ENCODE measurements at places on chromosomes 16 and 17. TPM values are rescaled to one million over a fixed set of nuclear protein-coding genes. Genes with fewer than 3 reads are reported as not detected.
A peak's percentile ranks its signal among the peaks of the same experiment; 100 is the strongest.

PPP1R27 gene
- not detected for total RNA-seq

- no peak for DNase-seq
Observed at GRCh38 chr17:57585341-57586195, 159.5 kb downstream of the CCDC182 start.

DNA sequence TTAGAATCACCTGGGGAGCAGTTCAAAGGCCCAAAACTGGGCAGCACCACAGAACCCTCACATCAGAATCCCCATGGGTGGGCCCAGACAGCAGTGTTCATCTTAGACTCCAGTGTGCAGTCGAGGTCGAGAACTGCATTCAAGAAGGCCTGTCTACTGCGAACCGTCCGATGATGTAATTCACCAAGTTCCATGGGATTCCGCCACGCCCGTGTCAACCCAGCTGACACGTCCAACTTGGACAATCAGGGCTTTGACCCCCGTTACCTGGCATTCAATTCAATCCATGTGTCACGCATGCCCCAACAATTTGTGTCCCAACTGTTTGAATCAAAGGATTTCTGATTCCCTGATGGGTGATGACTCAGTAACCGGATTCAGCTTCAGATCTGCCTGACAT is 9.2 kb downstream of the HSBP1 start:
- no peak for DNase-seq

KCNH4 gene
- not detected for total RNA-seq

DNA sequence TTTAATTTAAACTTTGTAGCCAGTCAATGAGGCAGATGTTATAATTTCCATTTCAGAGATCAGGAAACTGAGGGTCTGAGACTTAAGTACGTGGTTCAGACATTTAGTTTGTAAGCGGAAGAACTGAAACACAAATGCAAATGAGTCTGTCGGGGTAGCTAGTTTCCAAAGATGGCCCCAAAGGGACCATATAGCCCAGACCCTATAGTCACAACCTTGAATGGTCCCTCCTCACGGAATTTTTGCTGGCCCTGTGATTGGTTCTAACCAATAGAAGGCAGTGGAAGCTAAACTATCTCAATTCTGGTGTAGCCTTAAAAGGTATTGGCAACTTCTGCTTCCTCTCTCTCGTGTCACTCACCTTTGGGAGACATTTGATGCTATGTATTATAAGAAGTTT is 7.5 kb upstream of the BCO1 start:
- DNase-seq, result no peak

GRCh38 chr17:79192503-79193351 is 118.1 kb downstream of the ENGASE start:
- DNase-seq, result no peak

MT1B gene
- not detected for total RNA-seq

GRCh38 chr17:30780343-30780742 is 44.1 kb downstream of the CRLF3 start:
- DNase-seq, result no peak

KRT25 gene
- not detected for total RNA-seq

DNA sequence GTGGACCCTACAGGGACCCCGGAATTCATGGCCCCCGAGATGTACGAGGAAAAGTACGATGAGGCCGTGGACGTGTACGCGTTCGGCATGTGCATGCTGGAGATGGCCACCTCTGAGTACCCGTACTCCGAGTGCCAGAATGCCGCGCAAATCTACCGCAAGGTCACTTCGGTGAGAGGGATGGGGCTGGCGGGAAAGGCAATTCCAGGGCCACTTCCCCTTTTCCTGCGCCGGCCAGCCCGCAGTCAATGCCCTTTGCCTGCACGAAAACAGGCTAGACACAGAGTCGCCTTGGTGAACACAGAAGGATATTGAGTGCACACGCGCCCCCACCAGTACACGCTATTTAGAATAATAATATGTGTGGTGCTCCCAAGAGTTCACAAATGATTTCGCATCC is 4.0 kb downstream of the WNK4 start:
- DNase-seq, result no peak

DNA sequence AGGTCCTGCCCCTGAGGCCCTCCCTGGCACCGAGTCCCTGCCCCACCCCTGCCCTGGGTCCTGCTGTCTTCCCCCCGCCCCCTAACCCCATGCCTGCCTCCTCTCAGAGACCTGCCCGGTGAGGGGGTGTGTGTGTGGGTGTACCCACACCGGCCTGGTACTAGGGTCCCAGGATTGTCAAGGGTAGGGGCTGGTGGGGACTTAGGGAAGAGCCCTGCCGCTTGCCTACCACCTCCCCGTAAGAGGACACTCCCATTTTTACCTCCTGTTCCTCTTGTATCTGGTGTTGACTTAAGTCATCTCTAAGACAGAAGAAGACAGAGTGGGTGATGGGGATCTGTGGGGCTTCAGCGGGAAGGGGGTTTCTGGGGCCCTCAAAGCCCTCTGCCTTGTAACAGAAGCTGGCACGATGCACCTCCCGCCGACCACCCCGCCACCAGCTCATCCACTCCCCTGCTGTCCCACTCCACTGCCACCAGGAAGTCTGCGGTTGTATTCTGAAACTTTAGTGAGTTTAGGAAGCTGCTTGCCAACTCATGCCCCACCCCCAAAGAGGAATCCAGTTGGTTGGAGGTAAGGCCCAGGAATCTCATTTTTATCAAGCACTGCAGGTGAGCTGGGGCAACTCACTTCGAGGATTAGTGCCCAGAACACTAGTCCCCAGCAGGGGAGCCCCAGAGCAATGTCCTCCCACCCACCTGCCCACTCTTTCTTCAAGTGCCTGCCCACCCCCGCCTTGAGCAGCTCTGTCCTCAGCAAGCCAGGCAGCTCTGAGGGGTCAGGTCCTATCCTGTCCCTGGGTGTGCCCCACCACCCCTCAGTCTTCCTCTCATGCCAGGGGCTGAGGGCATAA is 5.6 kb downstream of the SPATA32 start:
- DNase-seq, result no peak

TEX14 gene
- total RNA-seq, result not detected

- DNase-seq, result no peak
Observed at GRCh38 chr16:67656344-67657016, 3.6 kb downstream of the ACD start.

DNA sequence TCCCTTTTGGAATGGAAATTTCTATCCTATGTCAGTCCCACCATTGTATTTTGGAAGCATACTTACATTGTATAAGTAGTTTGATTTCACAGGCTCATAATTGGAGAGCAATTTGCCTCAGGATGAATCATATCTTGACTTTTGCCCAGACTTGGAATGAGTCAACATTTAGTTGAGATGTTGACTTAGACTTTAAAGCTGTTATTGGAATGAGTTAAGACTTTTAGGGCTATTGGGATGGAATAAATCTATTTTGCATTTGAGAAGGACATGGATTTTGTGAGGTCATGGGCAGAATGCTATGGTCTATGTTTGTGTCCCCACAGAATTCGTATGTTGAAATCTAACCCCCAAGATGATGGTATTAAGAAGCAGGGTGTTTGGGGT is 12.2 kb upstream of the ZNF594 start:
- DNase-seq, result peak; percentile 34

- DNase-seq, result peak; percentile 22
Observed at GRCh38 chr16:17470908-17471718, at the start of gene XYLT1. Gene XYLT1 (minus strand): TSS chr16:17470960. CDS start chr16:17470796, 164 bp downstream.

GRCh38 chr16:53816211-53816836 is 112.4 kb downstream of the FTO start:
- DNase-seq, result no peak

SALL1 gene
- 25.2 TPM for total RNA-seq

Measured in renal cortical epithelial cell (primary cell).